ENCODE measurements at places on chromosomes 3 and 15.

DNA sequence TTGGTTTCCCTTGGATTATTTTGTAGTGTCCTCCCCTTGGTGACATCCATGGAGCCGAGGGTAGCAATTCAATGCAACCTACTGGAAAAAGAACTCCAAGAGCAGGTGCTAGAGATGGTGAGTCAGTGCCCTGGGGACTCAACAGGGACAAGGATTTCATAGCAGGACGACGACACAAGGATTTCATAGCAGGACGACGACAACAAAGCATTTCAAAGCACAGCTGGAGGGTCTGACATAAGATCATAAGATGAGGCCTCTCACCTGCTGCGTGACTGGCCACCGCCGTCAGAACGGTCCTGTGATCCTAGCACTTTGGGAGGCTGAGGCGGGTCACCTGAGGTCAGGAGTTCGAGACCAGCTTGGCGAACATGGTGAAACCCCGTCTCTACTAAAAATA, 22.5 kb downstream of the NRROS start:
- H3K4me3 ChIP-seq, result no peak overlapping the region
- DNase-seq, result no peak
- H3K27me3 ChIP-seq, result no peaks in the 10 kb centered on the region
- H3K36me3 ChIP-seq, result no peaks in the 10 kb centered on the region
- peaks cover 3% of the 10 kb centered on the region for H3K4me1 ChIP-seq

GRCh38 chr3:11170052-11170770, 15.9 kb downstream of the HRH1 start:
- H3K4me3 ChIP-seq, result no peak overlapping the region
- no peaks in the 10 kb centered on the region for H3K27me3 ChIP-seq
- no peak for DNase-seq
- no peaks in the 10 kb centered on the region for H3K4me1 ChIP-seq
- H3K36me3 ChIP-seq, result no peaks in the 10 kb centered on the region

- no peaks in the 10 kb centered on the region for H3K4me1 ChIP-seq
- H3K27ac ChIP-seq, result no peak overlapping the region
- no peaks in the 10 kb centered on the region for H3K36me3 ChIP-seq
- no peak for DNase-seq
Observed at GRCh38 chr3:142450881-142451280, 3.0 kb upstream of the XRN1 start.

GRCh38 chr3:27454914-27455313, 29.3 kb downstream of the SLC4A7 start:
- DNase-seq, result no peak
- H3K4me3 ChIP-seq, result no peak overlapping the region
- peaks cover 10% of the 10 kb centered on the region for H3K4me1 ChIP-seq
- H3K27me3 ChIP-seq, result no peaks in the 10 kb centered on the region
- H3K36me3 ChIP-seq, result no peaks in the 10 kb centered on the region

DNA sequence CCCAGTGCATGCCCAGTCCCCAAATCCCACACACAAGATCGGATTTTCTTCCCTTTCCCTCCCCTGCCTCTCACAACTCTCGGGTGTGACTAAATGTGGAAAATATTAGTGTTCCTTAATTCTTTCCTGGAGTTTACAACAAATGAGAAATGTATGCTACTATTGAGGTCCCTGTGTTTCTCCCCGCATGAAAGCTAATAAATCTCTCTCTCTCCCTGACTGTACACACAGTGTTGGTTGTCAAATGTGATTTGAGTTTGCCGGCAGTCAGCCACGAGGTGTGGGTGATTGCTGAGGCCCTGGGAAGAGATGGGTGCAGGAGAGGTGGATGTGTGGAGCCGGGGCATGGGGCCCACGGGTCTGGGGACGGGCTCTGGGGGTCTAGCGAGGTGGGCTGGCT, 161.4 kb upstream of the IQSEC1 start:
- H3K4me1 ChIP-seq, result peaks cover 11% of the 10 kb centered on the region
- no peaks in the 10 kb centered on the region for H3K36me3 ChIP-seq
- no peak overlapping the region for H3K27ac ChIP-seq
- no peaks in the 10 kb centered on the region for H3K27me3 ChIP-seq
- no peak for DNase-seq

DNA sequence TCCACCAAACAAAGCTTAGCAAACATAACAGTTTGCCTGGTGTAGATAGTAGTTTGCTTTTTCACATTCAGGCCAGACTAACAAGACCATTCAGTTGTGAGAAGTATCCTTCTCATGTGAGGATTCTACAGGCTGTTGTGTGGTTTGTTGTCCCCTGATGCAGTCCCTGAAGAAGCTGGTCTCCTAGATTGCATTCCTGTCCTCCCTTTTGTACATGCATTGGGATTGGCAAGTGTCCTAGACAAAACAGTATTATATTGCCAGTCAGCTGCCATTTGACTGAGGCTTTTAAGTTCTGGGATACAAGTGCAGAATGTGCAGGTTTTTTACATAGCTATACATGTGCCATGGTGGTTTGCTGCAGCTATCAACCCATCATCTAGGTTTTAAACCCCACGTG, 362.0 kb upstream of the IL12A start:
- H3K4me1 ChIP-seq, result no peaks in the 10 kb centered on the region

DNA sequence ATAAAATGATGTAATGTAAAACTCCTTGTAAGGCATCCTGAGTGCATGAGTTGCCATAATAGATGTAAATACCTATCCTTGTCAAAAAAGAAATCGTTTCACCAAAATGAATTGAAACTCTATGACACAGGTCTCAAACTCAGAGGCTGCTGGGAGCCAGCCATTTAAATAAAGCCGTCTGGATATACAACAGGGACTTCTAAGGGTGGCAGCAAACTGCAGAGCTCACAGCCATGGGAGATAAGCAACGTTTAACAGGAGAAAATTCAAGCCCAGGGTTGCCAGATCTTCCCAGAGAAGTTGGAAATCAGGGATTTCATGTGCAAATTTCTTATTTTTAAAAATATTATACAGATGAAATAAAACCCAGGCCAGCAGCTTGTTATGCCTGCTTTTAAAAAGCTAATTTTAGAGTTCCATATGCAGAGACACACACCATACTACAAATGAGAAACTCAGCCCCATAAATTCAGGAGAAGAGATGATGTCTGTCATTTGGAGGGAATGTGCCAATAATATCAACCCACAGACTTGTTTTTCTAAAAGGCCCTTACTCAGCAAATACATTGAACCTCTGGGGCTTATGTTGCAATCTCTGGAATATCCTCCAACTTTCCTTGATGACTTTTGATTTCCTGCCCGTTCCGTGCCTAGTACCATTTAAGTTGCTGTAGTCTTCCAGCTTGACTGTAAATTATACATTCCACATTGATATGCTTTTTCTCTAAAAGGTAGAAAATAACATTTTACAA, 75.6 kb downstream of the AQP9 start:
- H3K4me3 ChIP-seq, result no peak overlapping the region
- H3K4me1 ChIP-seq, result no peaks in the 10 kb centered on the region
- DNase-seq, result no peak
- no peaks in the 10 kb centered on the region for H3K36me3 ChIP-seq

- H3K27ac ChIP-seq, result no peak overlapping the region
- H3K4me1 ChIP-seq, result no peaks in the 10 kb centered on the region
- DNase-seq, result no peak
- H3K4me3 ChIP-seq, result no peak overlapping the region
- H3K27me3 ChIP-seq, result no peaks in the 10 kb centered on the region
Observed at GRCh38 chr15:25778161-25778560, 85.0 kb downstream of the ATP10A start.

DNA sequence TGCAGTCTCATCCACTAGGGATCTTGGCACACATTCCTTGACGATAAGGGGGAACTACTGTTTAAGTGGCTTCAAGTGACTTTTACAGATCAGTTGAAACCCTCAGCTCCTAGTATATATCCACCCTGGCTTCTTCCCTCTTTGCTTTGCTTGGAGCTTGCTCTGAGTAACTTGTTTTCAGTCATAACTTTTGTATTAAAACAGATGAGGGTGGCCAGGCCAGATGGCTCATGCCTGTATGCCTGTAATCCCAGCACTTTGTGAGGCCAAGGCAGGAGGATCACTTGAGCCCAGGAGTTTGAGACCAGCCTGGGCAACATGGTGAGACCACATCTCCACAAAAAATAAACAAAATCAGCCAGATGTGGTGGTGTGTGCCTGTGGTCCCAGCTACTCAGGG, 42.4 kb downstream of the EOMES start:
- no peak for DNase-seq
- H3K4me3 ChIP-seq, result no peak overlapping the region
- H3K27ac ChIP-seq, result no peak overlapping the region
- no peaks in the 10 kb centered on the region for H3K27me3 ChIP-seq
- no peaks in the 10 kb centered on the region for H3K4me1 ChIP-seq

GRCh38 chr3:32703491-32703972, 18.5 kb downstream of the CNOT10 start:
- H3K27me3 ChIP-seq, result no peaks in the 10 kb centered on the region
- no peak for DNase-seq
- peaks cover 3% of the 10 kb centered on the region for H3K36me3 ChIP-seq
- no peak overlapping the region for H3K4me3 ChIP-seq
- H3K27ac ChIP-seq, result no peak overlapping the region

DNA sequence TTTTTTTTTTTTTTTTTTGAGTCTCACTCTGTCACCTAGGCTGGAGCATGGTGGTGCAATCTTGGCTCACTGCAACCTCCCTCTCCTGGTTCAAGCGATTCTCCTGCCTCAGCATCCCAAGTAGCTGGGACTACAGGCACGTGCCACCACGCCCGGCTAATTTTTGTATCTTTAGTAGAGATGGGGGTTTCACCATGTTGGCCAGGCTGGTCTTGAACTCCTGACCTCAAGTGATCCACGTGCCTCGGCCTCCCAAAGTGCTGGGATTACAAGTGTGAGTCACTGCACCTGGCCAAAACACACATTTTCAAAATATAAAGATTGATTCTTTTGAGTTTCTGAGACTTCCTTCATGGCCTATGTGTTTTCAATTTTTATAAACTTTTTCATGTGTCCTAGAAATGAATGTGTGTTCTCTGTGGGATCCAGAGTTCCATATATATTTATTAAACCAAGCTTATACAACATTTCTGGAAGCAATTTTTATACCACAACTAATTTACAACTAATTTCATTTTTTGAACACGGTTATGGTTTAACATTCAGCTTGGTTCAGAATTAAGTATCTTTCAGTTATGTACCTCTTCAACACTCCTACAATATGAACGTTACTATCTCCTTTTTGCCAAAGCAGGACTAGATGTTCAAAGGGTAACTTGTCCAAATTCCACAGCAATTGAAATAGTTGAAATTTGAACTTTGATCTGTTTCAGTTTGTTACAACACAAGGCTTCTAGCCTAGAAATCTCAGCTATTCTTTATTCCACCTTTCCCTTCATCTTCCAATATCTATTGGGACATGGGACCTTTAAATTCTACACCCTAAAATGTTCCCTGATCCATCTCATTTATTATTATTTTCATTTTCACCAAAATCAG, 1.5 kb downstream of the ACAD11 start:
- no peaks in the 10 kb centered on the region for H3K27me3 ChIP-seq
- H3K36me3 ChIP-seq, result no peaks in the 10 kb centered on the region
- no peak overlapping the region for H3K27ac ChIP-seq
- no peaks in the 10 kb centered on the region for H3K4me1 ChIP-seq

DNA sequence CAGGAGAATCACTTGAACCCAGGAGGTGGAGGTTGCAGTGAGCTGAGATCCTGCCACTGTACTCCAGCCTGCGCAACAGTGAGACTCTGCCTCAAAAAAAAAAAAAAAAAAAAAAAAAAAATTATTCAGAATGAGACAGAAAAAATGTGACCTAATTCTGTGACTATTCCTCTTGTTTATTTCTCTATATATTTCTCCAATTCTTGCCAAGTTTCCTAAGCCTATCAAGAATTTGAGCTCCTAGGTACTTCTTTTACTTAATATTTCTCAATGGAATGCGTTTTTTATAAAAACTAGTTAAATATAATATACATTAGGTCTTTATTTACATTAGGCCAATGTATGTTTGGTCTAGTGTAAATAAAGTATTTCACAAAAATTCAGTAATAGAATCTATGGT, 86.8 kb downstream of the NAALADL2 start:
- no peaks in the 10 kb centered on the region for H3K4me1 ChIP-seq
- no peaks in the 10 kb centered on the region for H3K36me3 ChIP-seq
- no peak overlapping the region for H3K4me3 ChIP-seq
- no peak overlapping the region for H3K27ac ChIP-seq

- H3K36me3 ChIP-seq, result no peaks in the 10 kb centered on the region
- no peaks in the 10 kb centered on the region for H3K27me3 ChIP-seq
- no peak overlapping the region for H3K27ac ChIP-seq
Observed at GRCh38 chr3:18223571-18223970, 201.6 kb downstream of the SATB1 start.

DNA sequence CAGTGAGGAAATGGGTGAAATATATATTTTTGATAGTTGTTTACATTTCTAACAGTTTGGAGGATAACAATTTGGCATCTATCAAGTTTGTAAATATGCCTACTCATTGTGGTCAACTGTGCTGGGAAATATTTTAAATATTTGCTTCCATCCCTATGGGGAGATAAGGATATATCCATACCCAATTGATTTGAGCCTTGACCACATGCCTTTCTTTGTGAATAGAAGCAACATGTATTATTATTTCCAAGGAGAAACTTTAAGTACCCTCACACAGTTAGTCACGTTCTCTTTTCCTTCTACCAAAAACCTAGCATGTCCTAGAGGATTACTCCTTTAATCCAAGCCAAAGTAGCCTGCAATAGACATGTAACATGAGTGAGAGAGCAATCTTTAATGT, 245.4 kb upstream of the CBLB start:
- DNase-seq, result no peak
- H3K27ac ChIP-seq, result no peak overlapping the region
- no peaks in the 10 kb centered on the region for H3K27me3 ChIP-seq
- H3K4me1 ChIP-seq, result no peaks in the 10 kb centered on the region
- H3K36me3 ChIP-seq, result no peaks in the 10 kb centered on the region

- H3K36me3 ChIP-seq, result no peaks in the 10 kb centered on the region
- H3K27me3 ChIP-seq, result no peaks in the 10 kb centered on the region
- no peaks in the 10 kb centered on the region for H3K4me1 ChIP-seq
- no peak for DNase-seq
Observed at GRCh38 chr3:121274411-121274810, 271.4 kb downstream of the POLQ start.

DNA sequence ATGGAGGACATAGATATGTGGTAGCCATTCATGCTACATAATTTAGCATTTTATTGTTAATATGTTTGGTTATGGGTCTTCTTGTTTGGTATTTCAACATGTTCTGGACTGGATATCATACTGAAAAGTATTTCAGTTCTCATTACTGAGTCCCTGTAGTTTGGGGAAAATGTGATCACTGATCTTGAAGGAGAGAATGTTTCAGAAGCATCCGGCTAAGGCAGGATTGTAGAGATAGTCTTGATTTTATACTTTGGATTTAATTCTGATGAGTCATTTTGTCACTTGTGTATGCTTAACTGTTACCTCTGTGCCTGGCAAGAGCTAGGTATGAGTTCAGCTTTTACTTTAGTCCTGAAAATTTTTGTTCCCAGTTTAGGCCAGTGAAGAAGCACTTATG, 7.1 kb downstream of the CHD2 start:
- H3K27me3 ChIP-seq, result no peaks in the 10 kb centered on the region
- peaks cover 7% of the 10 kb centered on the region for H3K4me1 ChIP-seq
- H3K36me3 ChIP-seq, result no peaks in the 10 kb centered on the region
- no peak overlapping the region for H3K27ac ChIP-seq
- H3K4me3 ChIP-seq, result 0 out of 2 replicates have a peak overlapping the region, but pooled peaks have one; percentile 4

GRCh38 chr3:110307065-110307809, 764.4 kb upstream of the NECTIN3 start:
- no peak for DNase-seq
- no peaks in the 10 kb centered on the region for H3K27me3 ChIP-seq
- H3K4me1 ChIP-seq, result no peaks in the 10 kb centered on the region
- no peak overlapping the region for H3K4me3 ChIP-seq
- H3K27ac ChIP-seq, result no peak overlapping the region
- H3K36me3 ChIP-seq, result no peaks in the 10 kb centered on the region

Data from H1 (cell line).